ENCODE measurements at places on chromosomes 7 and 10. TPM values are rescaled to one million over a fixed set of nuclear protein-coding genes. Genes with fewer than 3 reads are reported as not detected.

- no peaks in the 10 kb centered on the region for H3K27me3 ChIP-seq
- no peak overlapping the region for H3K27ac ChIP-seq
- no peaks in the 10 kb centered on the region for H3K36me3 ChIP-seq
- DNase-seq, result no peak
- H3K4me3 ChIP-seq, result no peak overlapping the region
Measured at GRCh38 chr7:146720195-146720594, 603.6 kb downstream of the CNTNAP2 start.

DNA sequence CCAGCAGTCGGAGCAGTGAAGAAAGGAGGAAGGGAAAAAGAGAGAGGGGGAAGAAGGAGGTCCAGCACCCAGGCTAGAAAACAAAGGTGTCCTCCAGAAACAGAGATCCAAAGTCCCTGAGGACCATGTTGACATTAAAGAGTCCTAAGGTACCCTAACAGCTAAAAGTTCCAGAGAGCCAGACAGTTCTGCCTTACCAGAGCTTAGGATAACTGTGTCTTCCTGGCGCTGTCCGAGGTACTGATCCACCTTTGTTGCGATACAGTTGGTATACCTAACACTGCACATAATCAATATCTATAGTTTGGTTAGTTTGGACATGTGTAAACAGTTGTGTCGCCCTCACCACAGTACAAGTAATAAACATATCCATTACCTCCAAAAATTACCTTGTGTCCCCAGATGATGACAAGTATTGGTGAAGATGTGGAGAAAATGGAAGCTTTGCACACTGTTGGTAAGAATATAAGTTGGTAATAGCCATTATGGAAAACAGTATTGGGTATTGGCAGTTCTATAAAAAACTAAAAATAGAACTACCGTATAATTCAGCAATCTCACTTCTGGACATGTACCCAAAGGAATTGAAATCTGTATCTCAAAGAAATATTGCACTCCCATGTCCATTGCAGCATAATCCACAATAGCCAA lies 59.8 kb downstream of the GRID1 start:
- H3K27ac ChIP-seq, result no peak overlapping the region
- DNase-seq, result peak; percentile 8
- no peak overlapping the region for H3K4me3 ChIP-seq
- H3K27me3 ChIP-seq, result peaks cover 13% of the 10 kb centered on the region
- H3K36me3 ChIP-seq, result no peaks in the 10 kb centered on the region

DNA sequence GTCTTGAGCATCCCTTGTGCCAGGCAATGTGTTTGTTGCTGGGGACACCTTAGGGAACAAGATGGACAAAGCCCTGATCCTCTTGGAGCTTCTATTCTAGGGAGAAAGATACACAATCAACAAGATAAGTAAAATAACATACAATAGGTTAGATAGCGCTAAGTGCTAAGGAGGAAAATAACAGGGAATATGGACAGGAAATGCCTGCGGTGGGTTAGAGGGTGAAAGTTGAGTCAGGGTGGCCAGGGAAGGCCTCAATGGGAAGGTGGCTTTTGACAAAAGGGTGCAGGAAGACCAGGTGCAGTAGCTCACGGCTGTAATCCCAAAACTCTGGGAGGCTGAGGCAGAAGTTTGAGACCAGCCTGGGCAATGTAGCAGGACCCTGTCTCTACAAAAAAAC lies 38.3 kb upstream of the MYL10 start:
- no peaks in the 10 kb centered on the region for H3K36me3 ChIP-seq
- peaks cover 3% of the 10 kb centered on the region for H3K27me3 ChIP-seq
- no peak overlapping the region for H3K27ac ChIP-seq
- no peak for DNase-seq

Gene PMS2
- total RNA-seq, result 27.3 TPM
